ENCODE measurements at places on chromosomes 6 and 20.

DNA sequence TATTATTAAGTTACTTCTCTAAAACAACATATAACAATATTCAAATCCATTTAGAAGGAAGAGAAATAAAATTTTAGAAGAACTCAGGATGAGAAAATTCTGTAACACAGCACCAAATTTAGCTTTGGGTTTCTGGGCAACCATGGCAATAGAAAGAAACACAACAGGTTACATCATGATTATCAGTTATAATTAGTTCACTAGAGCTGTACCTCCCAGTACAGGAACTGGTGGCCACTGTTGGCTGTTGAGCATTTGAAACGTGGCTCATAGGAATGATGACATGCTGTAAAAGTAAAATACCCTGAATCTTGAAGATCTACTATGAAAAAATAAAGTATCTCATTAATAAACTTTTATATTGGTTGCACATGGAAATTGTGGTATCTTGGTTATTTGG, 23.7 kb upstream of the MAP3K4 start:
- no peak for DNase-seq

DNA sequence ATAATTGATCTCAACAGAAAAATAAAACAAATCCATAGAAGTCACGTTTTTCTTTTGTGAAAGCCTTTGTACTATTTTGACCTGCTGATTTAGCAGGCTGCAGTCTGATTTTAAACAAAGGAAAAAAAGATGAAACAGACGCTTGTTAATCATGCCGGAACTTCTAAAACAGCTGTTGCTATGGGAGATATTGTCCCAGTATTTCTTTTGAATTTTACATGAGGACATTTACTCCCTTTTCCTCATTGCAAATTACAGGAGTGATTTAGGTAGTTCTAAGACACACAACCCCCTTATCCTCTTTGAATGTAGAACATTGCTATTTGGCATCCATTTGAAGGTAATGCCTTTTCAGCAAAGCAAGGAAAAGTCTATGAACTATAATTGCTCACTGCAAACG, 416.1 kb downstream of the BCKDHB start:
- DNase-seq = no peak

- no peak for DNase-seq
Observed at GRCh38 chr6:131041814-131042213, 21.2 kb downstream of the EPB41L2 start.

DNA sequence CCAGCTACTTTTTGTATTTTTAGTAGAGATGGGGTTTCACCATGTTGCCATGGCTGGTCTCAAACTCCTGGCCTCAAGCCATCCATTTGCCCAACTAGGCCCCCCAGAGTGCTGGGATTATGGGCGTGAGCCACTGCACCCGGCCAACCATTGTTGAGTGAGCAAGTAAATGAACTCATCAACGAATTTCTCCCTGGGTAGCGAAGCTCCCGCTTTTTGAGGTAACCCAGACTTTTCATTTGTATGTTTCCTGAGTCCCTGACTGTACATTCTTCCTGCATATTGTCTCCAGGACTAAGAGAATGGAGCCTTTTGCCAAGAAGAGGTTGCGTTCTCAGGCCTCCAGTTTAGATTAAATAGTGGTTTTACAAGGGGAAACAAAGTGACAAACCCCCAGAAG, 36.4 kb downstream of the RIPOR3 start:
- DNase-seq = no peak

GRCh38 chr6:147855803-147856482, 347.5 kb downstream of the SAMD5 start:
- no peak for DNase-seq
